ENCODE measurements at places on chromosomes 7 and 10. TPM values are rescaled to one million over a fixed set of nuclear protein-coding genes. Genes with fewer than 3 reads are reported as not detected.

DNA sequence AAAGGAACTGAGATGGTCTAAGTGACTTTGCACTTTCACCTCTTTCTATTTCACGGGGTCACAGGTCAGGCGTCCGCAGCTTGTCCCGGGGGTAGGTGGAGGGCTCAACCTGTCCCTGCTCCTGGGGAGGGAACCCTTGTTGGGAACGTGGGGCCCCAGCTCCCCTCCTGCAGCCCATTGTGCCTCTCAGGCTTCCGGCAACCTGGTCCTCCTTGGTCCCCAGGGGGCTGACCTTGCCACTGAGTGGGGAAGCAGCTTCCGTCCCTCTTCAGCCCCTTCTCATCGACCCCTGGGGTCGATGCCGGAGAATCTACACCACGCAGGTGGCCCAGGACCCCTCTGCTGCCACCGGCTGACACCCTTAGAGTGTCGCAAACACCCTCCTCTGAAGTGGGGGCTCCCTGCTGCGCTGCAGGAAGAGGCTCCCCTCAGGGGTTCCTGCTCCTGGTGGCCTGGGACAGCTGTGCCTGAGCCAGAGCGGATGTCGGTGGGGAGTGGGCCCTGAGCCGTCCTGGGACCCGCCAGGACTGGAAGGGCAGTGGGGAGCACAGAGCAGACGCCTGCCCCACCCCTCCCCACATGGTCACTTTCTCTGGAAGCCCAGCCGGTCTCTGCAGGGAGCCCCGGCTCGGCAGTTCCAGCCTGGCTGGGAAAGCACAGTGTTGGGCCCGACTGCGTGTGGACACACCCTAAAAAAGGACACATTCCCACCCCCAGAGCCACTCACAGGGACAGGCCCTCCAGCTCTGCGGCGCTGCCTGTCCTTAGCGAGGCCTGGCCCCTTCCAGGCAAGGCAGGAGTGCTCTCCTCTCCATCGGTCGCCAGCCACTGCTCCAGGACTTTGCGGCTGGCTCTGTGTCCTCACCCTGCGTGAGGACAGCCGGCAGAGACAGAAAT is 357.5 kb upstream of the SHH start:
- no peak for DNase-seq

DNA sequence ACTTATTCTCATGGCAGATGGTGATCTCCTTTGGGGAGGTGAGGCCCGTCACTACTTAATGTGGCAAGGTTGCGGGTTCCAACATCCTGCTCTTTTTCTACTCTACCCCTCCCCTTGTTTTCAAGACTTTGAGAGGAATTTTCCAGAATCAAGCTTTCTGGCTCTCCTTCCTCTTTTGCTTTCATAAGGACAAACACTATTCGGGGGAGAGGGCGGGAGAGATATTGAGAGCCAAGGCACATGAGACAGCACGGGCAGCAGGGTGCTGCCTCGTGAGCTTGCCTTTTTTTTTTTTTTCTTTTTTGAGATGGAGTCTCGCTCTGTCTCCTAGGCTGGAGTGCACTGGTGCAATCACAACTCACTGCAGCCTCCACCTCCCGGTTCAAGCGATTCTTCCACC is 6.9 kb upstream of the PFKFB3 start:
- no peak for DNase-seq

DNA sequence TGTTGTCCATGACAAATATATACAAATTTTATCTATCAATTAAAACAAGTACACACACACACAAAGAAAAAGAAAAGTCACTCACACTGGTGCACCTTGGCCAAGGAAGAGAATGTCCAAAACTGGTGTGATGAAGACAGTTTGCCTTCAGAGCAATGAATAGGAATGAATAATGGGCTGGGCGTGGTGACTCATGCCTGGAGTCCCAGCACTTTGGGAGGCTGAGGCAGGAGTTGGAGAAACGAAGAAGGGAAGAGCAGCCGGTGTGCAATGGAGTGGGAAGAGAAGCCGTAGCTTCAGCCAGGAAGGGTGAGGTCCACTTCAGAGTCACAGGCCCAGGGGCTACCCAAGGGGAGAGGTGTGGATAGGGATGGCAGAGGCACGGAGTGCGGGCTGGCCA is 253.6 kb downstream of the CCSER2 start:
- DNase-seq: no peak

Gene SPDYE2B
- not detected for total RNA-seq

Gene WDR86
- not detected for total RNA-seq

Data from NCI-H460 (cell line).